CD4-positive, alpha-beta T cell (primary cell): ENCODE measurements at places on chromosomes 2 and 18. TPM values are rescaled to one million over a fixed set of nuclear protein-coding genes. Genes with fewer than 3 reads are reported as not detected.
A peak's percentile ranks its signal among the peaks of the same experiment; 100 is the strongest.

The RAB31 gene
- 1.1 TPM for total RNA-seq

The PSD4 gene
- total RNA-seq, result 96.5 TPM

The CRYBA2 gene
- total RNA-seq, result not detected

The KLHL30 gene
- not detected for total RNA-seq

The RTP5 gene
- total RNA-seq, result 0.30 TPM

The UGP2 gene
- 47.1 TPM for total RNA-seq

DNA sequence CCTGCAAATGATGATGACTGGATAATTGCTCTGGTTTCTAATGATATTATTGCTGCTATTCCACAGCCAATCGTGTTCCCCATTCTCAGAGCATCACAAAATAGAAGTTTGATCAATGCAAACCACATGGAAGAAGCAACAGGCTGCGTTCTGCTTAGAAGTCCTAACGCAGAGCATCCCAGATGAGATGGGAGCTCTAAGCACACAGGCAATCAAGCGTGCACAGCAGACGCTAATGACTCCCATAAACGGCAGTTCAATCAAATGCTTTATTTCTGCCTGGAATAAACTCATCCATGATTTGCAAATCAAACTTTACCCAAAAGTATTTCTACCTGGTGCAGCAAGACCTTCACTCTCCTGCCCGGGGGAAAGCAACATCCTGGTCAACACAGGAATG is 304.2 kb downstream of the FBXO15 start:
- no peak overlapping the region for H3K4me3 ChIP-seq
- no peak for DNase-seq
- H3K36me3 ChIP-seq, result no peaks in the 10 kb centered on the region
- no peak overlapping the region for H3K27ac ChIP-seq

DNA sequence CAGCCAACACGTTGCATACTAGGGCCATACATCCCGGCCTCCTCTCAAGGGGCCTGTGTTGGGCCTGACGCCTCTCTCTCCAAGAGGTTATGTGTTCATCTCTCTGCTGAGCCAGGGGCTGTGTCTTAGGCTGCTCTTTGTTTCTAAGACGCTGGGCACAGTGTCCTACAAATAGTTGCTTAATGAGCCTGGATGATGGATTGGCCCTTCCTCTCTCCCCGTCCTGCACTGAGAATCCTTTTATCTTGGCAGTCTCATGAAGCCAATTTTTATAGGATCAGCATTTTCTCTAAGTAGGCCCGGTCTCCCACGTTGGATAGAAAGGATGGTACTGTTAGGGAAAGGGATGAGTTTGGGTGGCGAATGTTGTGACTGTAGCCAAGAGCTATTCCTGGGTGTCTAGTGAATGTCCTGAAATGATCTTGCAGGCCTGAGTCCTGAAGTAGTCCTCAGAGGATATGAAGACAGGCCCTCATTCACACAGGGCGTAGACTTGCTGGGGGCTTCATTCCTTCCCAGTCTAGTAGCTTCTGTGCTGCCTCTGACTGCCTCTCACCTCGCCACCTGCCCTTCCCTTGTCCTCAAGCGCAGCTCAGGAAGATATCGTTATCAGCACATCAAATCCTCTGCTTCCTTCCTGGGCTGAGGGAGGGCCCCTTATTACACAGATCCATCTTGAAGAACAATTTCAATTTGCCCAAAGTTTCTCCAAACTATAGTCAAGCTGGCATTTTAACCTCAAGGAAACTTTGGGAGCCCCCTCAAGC is 8.8 kb downstream of the LBH start:
- no peak for DNase-seq
- H3K4me1 ChIP-seq, result peaks cover 85% of the 10 kb centered on the region
- no peaks in the 10 kb centered on the region for H3K27me3 ChIP-seq
- H3K27ac ChIP-seq, result no peak overlapping the region
- peak overlapping the region; percentile 12 for H3K4me3 ChIP-seq

DNA sequence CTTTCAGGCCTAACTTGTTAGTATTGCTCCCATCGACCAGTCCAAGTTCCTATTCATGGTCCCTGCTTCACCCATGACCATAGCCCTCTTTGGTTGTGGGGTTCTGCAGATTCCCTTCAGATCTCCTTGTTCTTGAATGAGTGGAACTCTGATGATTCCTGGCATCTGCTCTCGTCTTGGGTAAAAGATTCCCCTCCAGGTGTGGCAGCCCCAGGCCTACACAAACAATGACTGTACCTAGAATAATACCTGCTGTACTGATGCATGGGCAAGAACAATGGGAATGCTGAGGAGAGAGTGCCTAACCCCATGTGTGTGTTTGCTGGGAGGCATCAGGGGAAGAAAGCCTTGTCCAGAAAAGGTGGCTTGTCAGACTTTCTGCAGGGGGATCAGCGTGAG is 39.2 kb upstream of the MRPL19 start:
- no peak overlapping the region for H3K27ac ChIP-seq
- H3K27me3 ChIP-seq, result peaks cover 28% of the 10 kb centered on the region
- no peaks in the 10 kb centered on the region for H3K36me3 ChIP-seq
- H3K4me1 ChIP-seq, result peaks cover 4% of the 10 kb centered on the region
- no peak overlapping the region for H3K4me3 ChIP-seq
- DNase-seq, result no peak

GRCh38 chr2:33442528-33443079 is 33.8 kb upstream of the RASGRP3 start:
- no peaks in the 10 kb centered on the region for H3K27me3 ChIP-seq
- H3K4me1 ChIP-seq, result no peaks in the 10 kb centered on the region
- no peak overlapping the region for H3K27ac ChIP-seq
- H3K36me3 ChIP-seq, result no peaks in the 10 kb centered on the region

DNA sequence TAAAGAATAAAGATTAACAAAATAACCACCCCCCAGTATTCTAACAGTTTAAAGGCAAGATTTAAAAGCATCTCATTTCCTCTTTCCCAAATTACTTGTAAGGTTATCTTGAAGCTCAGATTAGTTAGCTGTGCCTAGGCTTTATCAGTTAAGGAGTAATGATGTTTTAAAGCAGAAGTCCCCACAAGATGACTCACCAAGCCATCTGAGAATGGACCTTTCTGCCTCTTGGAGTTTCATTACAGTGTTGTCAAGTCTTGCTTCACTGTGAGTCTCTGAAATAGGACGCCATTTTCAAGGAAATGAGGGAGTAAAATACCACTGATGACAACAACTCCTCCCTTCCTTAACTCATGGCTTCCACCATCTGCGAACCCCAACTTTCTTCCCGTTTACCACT is 35.9 kb downstream of the ZNF385B start:
- H3K4me1 ChIP-seq, result no peaks in the 10 kb centered on the region
- no peaks in the 10 kb centered on the region for H3K27me3 ChIP-seq
- H3K4me3 ChIP-seq, result no peak overlapping the region
- DNase-seq, result no peak

DNA sequence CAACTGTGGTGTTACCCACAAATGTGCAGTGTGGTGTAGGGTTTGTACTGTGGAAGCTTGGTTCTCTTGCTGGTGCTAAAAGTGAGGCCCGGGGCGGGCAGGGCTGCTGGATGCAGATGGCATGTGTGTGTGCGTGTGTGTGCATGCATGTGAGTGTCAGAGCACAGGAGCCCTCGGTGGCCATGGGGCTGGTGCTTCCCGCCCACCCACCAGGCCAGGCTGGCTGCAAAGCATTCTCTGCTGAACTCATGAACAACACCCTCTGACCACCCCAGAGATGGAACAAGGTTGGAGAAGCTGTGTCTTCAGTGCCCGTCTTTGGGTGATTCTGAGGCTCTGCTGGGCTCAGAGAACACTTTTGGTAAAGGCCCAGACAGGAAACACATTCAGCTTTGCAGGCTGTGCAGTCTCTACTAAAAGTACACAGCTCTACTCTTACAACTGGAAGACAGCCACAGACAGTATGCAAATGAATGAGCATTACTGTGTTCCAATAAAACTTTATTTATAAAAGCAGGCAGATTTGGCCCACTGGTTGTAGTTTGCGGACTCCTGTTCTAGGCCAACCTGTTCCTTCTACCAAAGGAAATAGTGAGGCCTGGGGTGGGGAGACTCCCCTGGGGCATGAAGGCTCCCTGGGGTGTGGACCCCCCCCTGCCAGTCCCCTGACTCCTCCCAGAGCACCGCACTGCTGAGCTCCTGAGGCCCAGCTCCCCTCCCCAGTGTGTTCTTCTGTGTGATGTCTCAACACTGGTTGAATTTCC is 225.3 kb upstream of the HDAC4 start:
- no peaks in the 10 kb centered on the region for H3K27me3 ChIP-seq
- no peak overlapping the region for H3K27ac ChIP-seq
- H3K4me1 ChIP-seq, result peaks cover 63% of the 10 kb centered on the region
- H3K36me3 ChIP-seq, result no peaks in the 10 kb centered on the region
- no peak for DNase-seq
- H3K4me3 ChIP-seq, result no peak overlapping the region

DNA sequence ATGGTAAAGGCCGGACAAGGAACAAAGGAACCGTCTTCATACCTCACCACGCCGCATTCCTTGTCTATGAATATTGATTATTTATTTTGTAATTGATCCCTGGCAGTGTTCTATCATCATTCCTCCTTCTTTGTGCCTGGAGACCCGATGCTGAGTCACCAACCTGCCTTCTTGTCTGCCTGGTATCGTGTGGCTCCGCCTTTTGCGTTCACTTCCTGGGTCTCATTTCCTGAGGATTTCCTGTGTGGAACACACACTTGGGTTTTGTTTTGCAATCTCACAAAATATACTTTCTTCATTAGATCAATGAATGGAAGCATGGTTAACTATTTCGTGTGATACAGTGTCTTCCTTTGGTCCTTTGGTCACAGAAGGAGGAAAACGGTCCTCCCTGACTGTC is 95.5 kb upstream of the SNTG2 start:
- no peak for DNase-seq
- H3K27me3 ChIP-seq, result no peaks in the 10 kb centered on the region
- H3K36me3 ChIP-seq, result no peaks in the 10 kb centered on the region
- H3K4me3 ChIP-seq, result no peak overlapping the region
- H3K4me1 ChIP-seq, result peaks cover 15% of the 10 kb centered on the region
- H3K27ac ChIP-seq, result no peak overlapping the region

DNA sequence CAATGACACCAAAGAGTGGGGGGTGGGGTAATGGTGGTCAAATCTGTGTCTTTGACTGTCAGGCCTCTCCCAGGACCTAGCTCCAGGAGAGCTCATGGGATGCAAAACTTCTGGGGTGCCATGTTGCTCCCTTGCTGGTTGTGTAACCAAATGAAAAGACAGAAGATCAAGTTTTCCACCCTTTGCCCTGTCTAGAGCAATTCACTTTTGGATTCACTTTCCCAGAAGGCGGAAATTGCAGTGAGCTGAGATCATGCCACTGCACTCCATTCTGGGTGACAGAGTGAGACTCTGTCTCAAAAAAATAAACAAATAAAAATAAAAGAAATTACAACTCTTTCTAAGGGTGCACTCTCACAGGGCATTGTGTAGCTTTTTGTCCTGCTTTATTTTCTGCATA is 34.9 kb upstream of the PLA2R1 start:
- H3K4me1 ChIP-seq, result no peaks in the 10 kb centered on the region
- no peaks in the 10 kb centered on the region for H3K36me3 ChIP-seq
- no peak overlapping the region for H3K4me3 ChIP-seq

DNA sequence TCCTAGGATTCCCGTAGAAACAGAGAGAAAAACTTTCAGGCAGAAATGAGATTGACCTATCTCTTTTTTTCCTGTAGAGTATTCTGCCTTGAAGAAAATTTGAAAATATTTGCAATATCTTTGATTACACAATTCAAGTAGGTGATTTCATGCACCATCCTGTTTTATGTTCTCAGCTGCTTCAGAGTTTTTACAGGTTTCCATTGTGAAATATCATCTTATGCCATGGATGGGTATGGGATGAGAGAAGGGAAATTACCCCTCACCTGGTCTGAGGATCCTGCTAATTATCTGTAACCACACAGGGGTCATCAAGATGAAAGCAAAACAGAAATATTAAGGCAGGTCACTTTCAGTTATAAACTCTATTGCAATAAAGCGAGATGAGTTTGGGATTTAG is 264.8 kb downstream of the TXNL1 start:
- no peaks in the 10 kb centered on the region for H3K36me3 ChIP-seq
- H3K4me3 ChIP-seq, result no peak overlapping the region
- DNase-seq, result no peak
- H3K4me1 ChIP-seq, result no peaks in the 10 kb centered on the region

GRCh38 chr2:102764083-102764482 is 2.3 kb downstream of the TMEM182 start:
- H3K4me3 ChIP-seq, result no peak overlapping the region
- no peaks in the 10 kb centered on the region for H3K27me3 ChIP-seq
- no peaks in the 10 kb centered on the region for H3K36me3 ChIP-seq
- no peaks in the 10 kb centered on the region for H3K4me1 ChIP-seq
- H3K27ac ChIP-seq, result no peak overlapping the region

- no peaks in the 10 kb centered on the region for H3K27me3 ChIP-seq
- no peaks in the 10 kb centered on the region for H3K4me1 ChIP-seq
- DNase-seq, result no peak
- no peaks in the 10 kb centered on the region for H3K36me3 ChIP-seq
- H3K27ac ChIP-seq, result no peak overlapping the region
Observed at GRCh38 chr18:28040211-28040610, 136.7 kb downstream of the CDH2 start.

- no peak overlapping the region for H3K27ac ChIP-seq
- H3K36me3 ChIP-seq, result peaks cover 95% of the 10 kb centered on the region
- no peaks in the 10 kb centered on the region for H3K4me1 ChIP-seq
- DNase-seq, result no peak
Observed at GRCh38 chr2:98565286-98565860, 42.9 kb downstream of the COA5 start.

DNA sequence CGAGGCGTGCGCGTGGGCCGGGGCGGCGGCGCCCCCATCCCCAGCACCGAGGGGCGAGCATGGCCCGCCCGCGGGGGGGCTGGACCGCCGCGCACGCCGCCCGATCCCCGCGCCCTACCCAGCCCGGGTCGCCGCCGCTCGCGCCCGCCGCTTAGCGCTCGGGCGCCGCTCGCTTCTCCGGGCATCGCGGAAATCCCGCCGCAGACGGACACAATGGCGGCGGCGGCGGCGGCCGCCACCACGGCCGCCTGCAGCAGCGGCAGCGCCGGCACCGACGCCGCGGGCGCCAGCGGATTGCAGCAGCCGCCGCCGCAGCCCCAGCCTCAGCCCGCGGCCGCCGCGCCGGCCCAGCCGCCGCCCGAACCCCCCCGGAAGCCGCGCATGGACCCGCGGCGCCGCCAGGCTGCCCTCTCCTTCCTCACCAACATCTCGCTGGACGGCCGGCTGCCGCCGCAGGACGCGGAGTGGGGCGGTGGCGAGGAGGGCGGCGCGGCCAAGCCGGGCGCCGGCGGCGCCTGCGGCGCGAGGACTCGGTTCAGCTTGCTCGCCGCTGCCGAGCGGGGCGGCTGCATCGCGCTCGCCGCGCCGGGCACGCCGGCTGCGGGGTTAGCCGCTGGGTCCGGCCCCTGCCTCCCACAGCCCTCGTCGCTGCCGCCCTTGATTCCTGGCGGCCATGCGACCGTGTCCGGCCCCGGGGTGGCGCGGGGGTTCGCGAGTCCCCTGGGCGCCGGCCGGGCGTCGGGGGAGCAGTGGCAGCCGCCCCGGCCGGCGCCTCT is 453 bp downstream of the CABLES1 start:
- peaks cover 19% of the 10 kb centered on the region for H3K4me1 ChIP-seq
- peaks cover 35% of the 10 kb centered on the region for H3K27me3 ChIP-seq
- H3K4me3 ChIP-seq, result peak overlapping the region; percentile 50
- no peaks in the 10 kb centered on the region for H3K36me3 ChIP-seq
- DNase-seq, result peak; percentile 23

GRCh38 chr2:134466141-134466540 is 212.3 kb downstream of the MGAT5 start:
- H3K27ac ChIP-seq, result no peak overlapping the region
- H3K36me3 ChIP-seq, result no peaks in the 10 kb centered on the region
- peak; percentile 43 for DNase-seq
- H3K27me3 ChIP-seq, result no peaks in the 10 kb centered on the region
- H3K4me1 ChIP-seq, result no peaks in the 10 kb centered on the region
